ENCODE measurements at places on chromosomes 5 and 9. TPM values are rescaled to one million over a fixed set of nuclear protein-coding genes. Genes with fewer than 3 reads are reported as not detected.

PHF24 gene
- polyA plus RNA-seq = 0.09 TPM

ZNF879 gene
- polyA plus RNA-seq = 2.2 TPM

CCDC69 gene
- 11.1 TPM for polyA plus RNA-seq

PRLR gene
- 9.3 TPM for polyA plus RNA-seq

FOXD4L4 gene
- polyA plus RNA-seq = not detected

SPOCK1 gene
- polyA plus RNA-seq = 32.8 TPM

HTR1A gene
- polyA plus RNA-seq = not detected

NOXA1 gene
- 19.1 TPM for polyA plus RNA-seq

PSD2 gene
- polyA plus RNA-seq = 0.09 TPM

PCDHB11 gene
- 0.47 TPM for polyA plus RNA-seq

BHMT2 gene
- 230 TPM for polyA plus RNA-seq

PCDHB15 gene
- polyA plus RNA-seq = 1.8 TPM

PCDHGA6 gene
- polyA plus RNA-seq = 0.34 TPM

GRIN3A gene
- 0.06 TPM for polyA plus RNA-seq

ARHGEF37 gene
- 6.9 TPM for polyA plus RNA-seq

SGCD gene
- 0.99 TPM for polyA plus RNA-seq

FOXD4L6 gene
- polyA plus RNA-seq = not detected

TLX3 gene
- polyA plus RNA-seq = not detected

GARNL3 gene
- polyA plus RNA-seq = 2.6 TPM

FAM120A gene
- polyA plus RNA-seq = 43.7 TPM

SLC25A2 gene
- not detected for polyA plus RNA-seq

DMRT3 gene
- not detected for polyA plus RNA-seq

ARHGEF39 gene
- polyA plus RNA-seq = 0.17 TPM

NR5A1 gene
- not detected for polyA plus RNA-seq

OBP2B gene
- not detected for polyA plus RNA-seq

PRUNE2 gene
- polyA plus RNA-seq = 12.6 TPM

PCDHGA10 gene
- polyA plus RNA-seq = 0.47 TPM

SYK gene
- polyA plus RNA-seq = 13.3 TPM

MAP1B gene
- 3.6 TPM for polyA plus RNA-seq

MUSK gene
- not detected for polyA plus RNA-seq

ATP10B gene
- polyA plus RNA-seq = not detected

PCDHA2 gene
- polyA plus RNA-seq = 0.17 TPM

TAF11L14 gene
- not detected for polyA plus RNA-seq

ANKRD34B gene
- polyA plus RNA-seq = not detected

IQGAP2 gene
- 35.8 TPM for polyA plus RNA-seq

Measured in kidney (tissue), 22 donors.